HL-60 (cell line): ENCODE measurements at places on chromosomes 11 and 22.

DNA sequence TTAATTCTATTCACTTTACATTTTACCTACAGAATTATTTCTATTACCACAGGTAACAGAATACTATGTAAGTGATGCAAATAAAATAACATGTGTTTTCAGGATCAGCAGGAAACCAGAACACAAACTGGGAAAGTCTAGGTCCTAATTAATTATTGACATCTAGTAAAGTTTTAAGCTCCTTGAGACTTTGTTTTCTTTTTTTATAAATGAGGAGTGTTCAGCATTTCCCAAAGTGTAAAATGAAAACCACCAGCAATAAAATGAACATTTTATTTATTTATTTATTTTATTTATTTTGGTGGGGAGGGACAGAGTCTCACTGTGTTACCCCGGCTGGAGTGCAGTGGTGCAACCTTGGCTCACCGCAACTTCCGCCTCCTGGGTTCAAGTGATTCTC, 123.6 kb downstream of the ARHGAP42 start:
- no peak for DNase-seq

GRCh38 chr11:97351939-97352338, 962.1 kb downstream of the JRKL start:
- no peak for DNase-seq

- no peak for DNase-seq
These were observed 16.9 kb downstream of the ZNF215 start for GRCh38 chr11:6943131-6943530.

DNA sequence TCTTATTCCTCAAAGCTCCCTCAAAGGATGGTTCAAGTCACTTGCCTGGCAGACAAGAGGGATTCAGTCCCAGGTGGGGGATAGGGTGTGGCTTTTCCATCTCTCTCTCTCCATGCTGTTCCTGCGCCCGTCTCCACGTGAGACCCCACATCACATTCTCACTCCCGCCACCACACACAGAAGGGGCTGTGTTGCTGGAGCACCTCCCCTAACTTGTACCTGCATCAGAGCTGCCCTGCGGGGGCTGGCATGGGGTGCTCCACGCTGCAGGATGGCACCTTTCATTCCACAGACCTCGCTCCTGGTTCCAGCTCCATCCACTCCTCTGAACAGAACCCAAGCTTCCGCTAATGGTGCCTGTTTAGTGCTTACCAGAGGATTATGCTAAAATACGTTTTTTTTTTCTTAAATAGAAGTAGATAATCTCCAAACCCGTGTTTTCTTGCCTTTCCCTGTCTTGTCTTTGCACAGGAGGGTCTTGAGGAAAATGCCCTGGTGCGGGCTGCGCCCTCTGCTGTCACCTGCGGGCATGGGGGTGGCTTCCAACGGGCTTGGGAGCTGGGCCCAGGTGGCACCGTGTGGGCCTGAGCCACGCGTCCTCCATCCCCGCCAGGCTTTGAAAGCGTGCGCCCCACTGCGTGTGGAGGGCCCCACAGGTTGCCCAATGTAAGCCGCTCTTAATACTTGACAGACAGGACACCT, 985.6 kb downstream of the BRD1 start:
- no peak for DNase-seq

GRCh38 chr11:109209572-109209971, 212.4 kb upstream of the C11orf87 start:
- no peak for DNase-seq

DNA sequence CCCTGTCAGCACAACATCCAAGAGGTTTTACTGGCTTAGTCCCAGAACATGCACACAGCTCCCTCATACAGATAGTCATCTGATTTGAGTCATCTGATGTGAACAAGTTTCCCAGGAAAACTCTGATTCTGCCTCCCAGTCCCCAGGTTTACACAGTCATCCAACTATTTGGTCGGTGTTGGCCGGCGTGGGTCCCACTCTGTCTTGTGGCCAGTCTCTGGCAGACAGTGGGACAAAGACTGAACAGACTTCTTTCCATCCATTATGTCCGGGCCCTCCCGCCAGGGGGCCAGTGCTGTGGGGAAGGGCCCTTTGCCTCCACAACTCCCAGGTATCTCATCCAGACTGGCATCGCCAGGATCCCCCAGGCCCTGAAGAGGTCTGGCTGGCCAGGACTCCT, 60.0 kb downstream of the BTG4 start:
- no peak for DNase-seq

GRCh38 chr11:78856211-78856610, 281.5 kb upstream of the NARS2 start:
- DNase-seq = no peak
